ENCODE measurements at places on chromosomes 16 and 17.

- DNase-seq: no peak
Measured at GRCh38 chr17:10294180-10294579, 78.6 kb downstream of the MYH13 start.

- DNase-seq: no peak
Measured at GRCh38 chr17:38693700-38694329, 11.3 kb upstream of the MLLT6 start.

- peak; percentile 40 for DNase-seq
Measured at GRCh38 chr16:49644145-49644463, 211.8 kb downstream of the ZNF423 start.

- no peak for DNase-seq
Measured at GRCh38 chr16:3595521-3596021, 15.8 kb downstream of the SLX4 start.

DNA sequence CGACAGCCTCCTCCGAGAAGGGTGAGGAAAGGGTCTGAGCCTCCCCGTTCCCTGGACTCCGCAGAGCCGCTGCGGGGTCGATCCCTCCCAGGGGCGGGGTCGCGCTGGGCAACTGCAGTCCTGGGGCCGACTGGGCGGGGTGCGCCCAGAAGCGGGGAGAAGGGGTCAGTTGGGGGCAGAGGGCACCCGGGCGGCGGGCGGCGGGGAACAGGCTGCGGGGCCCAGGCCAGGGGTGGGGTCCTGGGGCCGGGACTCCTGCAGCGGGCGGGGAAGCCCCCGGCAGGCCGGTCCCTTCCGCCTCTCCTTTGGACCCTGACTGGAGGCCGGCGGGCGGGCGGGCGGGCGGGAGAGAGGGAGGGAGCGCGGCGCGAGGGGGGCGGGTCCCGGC, 352 bp downstream of the GGNBP2 start:
- no peak for DNase-seq

GRCh38 chr17:30920683-30921543, 832 bp upstream of the ADAP2 start:
- no peak for DNase-seq

DNA sequence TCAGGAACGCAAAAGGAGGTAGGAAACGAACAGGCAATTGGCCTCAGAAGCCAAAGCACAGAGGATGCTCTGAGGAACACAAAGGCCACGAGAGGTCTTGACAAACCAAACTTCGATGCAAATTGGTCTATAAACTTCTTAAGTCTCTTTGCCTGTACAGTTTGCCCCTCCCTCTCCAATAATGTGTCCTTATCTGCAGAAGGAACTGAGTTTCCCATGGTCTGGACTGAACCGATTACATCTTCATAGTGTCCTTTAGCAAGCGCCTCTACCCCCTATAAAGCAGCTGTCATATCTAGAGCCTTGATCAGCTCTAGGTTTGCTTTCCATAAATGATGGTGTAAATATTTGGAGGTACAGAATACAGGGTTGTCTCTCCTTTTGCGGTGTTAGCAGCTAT, 3.1 kb upstream of the CDRT4 start:
- DNase-seq: no peak

DNA sequence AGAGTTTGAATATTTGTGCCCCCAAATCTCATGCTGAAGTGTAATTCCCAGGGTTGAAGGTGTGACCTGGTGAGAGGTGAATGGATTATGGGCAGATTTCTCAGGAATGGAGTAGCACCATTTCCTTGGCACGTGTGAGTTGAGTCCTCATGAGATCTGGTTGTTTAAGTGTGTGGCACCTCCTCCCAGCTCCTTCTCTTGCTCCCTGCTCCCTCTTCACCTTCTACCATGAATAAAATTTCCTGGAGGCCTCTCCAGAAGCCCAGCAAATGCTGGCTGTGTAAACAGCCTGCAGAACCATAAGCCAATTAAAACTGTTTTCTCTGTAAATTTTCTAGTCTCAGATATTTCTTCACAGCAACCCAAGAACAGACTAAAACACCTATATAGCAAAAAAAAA, 12.6 kb upstream of the APOH start:
- no peak for DNase-seq

DNA sequence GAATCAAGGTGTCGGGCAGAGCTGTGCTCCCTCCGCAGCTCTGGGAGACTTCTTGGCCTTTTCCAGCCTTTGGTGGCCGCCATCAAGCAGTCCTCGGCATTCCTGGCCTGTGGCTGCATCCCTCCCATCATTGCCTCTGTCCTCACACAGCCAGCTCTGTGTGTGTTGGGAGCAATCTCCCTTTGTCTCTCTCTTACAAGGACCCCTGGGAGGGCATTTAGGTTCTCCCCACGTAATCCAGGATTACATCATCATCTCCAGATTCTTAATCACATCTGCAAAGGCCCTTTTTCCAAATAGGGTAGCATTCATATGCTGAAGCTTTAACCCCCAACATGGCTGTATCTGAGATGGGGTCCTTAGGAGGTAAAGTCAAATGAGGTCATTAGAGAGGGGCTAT, 4.1 kb upstream of the DNAH17 start:
- DNase-seq: no peak

DNA sequence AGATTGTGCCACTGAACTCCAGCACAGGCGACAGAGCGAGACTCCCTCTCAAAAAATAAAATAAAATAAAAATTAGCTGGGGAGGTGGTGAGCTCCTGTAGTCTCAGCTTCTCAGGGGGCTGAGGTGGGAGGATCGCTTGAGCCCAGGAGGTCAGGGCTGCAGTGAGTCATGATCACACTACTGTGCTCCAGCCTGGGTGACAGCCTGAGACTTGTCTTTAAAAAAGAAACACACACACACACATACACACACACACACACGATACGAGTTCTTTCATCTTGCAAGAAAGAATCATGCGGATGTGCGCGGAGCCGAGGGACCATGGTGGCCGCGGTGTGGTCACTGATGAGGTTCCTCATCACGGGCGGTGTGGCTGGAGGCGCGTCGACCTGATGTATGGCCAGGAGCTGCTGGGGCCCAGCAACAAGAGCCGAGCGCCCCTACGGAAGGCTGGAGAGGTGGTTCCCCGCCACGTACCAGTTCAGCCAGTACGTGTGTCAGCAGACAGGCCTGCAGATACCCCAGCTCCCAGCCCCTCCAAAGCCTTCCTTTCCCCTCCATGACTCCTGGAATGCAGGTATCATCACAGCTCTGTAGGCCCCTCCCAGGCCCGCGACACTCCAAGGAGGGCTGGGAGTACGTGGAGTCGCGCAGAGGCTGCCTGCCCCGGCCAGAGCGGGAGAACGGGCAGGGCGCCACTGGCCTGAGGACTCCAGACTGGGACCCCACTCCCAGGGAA, 20.7 kb downstream of the NXN start:
- no peak for DNase-seq

- DNase-seq: no peak
Measured at GRCh38 chr16:86939609-86940008, 361.3 kb downstream of the FOXL1 start.

- peak; percentile 67 for DNase-seq
Measured at GRCh38 chr17:47072886-47073285, 93.8 kb upstream of the RPRML start.

GRCh38 chr16:50547340-50548124, 664 bp upstream of the NKD1 start:
- peak; percentile 83 for DNase-seq

Data from hematopoietic multipotent progenitor cell treated with erythropoietin and hydrocortisone succinate and interleukin-3 and kit ligand, for 4 days (in vitro differentiated cells).